ENCODE measurements at places on chromosomes 6 and 20.

DNA sequence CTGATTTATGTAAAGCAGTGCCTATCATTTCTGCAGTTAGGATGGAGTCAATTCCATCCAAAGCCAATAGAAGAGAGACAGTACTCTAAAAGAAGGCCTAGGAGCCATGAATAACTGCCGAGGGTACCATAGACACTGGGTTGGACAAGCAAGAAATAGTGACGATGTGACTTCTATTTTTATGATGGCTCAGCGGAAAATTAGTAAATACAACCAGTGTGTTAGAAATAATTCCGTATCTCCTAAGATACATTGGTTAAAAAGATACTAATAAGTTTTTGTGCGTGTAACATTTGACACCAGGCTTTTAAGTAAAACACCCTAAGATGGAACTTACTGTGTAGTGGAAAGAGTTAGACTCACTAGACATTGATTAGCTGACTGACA is 45.6 kb upstream of the MOXD1 start:
- DNase-seq, result no peak

GRCh38 chr6:118881440-118882313 is 12.3 kb upstream of the ASF1A start:
- peak; percentile 5 for DNase-seq

DNA sequence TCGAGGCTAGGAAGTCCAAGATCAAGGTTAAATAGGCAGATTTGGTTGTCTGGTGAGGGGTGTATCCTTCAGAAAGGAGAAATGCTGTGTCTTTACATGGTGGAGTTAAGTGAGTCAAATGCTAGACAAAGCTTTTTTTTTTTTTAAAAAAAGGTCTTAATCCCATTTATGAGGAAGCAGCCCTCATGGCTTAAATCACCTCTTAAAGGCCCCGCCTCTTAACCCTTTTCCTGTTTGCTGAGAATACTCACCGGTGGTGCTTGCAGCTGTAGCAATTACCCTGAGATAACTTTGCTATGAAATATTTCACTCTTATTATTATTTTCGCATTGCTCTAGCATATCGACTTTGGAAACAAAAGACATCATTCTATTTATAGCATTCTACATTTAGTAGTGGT is 30.8 kb downstream of the FBXO30 start:
- no peak for DNase-seq

DNA sequence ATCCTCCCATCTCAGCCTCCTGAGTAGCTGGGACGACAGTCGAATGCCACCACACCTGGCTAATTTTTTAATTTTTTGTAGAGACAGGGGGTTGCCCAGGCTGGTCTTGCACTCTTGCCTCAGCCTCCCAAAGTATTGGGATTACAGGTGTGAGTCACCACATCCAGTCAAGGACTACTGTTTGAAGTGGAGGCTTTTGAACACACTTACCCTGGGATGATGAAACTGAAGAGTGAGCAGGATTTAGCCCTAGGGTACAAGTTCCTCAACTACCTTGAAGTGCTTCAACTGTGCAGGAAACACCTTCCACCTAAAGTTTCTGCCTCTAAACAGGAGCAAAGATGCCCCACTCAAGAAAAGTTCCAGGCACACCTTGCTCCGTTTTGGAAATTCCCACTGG is 15.7 kb upstream of the PARD6B start:
- peak; percentile 42 for DNase-seq

GRCh38 chr6:128174724-128175123 is 273.9 kb upstream of the THEMIS start:
- peak; percentile 21 for DNase-seq

- DNase-seq, result peak; percentile 47
Measured at GRCh38 chr6:2102316-2102883, 143.0 kb downstream of the GMDS start.

DNA sequence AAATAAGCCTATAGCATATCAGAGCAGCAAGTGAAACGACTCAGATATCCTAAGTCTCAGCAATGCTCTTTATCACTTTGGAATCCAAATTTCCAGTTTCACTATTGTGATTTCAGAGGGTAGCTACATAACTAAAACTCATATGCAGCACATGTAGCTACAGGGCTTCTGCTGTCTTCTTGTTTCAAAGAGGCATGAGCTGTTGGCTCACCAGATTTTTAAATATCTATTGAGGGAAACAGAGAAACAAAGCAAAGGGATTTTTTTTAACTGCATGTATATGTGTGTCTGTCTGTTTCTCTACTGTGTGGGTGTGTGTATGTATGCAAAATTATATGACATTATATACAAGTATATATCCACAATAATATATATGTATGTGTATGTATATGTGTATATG is 258.4 kb downstream of the HDGFL1 start:
- no peak for DNase-seq

DNA sequence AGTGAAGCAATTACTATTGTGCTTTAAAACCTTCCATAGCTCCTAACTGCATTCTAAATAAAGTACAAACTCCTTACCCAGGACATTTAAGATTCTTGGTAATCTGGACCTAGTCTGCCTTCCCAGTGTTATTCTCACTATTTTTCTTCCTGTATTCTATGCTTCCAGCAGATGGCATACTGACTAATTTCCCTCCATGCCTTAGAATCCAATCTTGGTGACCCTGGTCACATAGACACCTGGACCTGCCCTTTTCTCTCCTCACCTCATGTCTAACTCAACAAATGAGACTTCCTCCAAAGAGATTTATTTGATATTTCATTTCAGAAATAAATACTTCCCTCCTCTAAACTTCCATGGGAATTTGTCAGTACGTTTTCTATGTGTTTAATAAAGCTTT is 25.8 kb downstream of the ROS1 start:
- DNase-seq, result peak; percentile 18

DNA sequence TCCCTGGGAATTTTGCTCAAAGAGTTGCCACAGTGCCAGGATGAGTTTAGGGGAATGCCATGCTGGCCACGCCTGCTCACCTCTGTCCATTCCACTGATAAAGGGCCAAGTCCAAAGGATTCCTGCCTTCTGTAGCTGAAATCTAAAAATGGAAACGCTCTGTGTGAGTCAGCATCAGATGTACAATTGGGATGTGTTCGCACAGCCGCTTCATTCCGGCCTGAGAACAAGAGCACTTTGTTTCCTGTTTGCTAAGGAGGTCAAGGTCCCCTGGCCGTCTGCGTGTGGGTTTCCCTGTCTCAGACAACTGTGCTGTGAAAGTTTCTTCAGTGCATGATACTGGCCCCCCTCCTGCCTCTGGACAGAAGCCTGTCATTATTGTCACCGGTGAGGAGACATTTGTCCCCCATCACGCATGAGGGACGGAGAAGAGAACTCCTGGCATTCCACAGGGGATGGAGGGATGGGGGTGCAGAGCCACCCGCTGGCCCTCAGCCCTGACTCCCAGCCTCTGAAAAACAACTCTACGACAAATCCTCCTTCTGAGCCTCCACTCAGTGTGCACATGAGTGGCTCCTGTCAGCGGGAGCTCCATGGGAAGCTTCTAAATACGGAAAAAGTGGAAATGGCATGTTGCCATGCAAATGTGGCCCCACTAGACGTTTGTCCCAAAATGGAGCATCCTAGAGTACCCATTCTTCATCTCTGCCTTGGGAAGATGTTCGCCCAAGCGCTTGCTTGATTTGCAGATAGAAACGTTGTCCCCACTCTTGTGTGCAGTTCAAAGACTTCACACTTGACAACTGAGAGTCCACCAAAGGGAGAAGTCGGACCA is 143.5 kb upstream of the AFDN start:
- peak; percentile 92 for DNase-seq

DNA sequence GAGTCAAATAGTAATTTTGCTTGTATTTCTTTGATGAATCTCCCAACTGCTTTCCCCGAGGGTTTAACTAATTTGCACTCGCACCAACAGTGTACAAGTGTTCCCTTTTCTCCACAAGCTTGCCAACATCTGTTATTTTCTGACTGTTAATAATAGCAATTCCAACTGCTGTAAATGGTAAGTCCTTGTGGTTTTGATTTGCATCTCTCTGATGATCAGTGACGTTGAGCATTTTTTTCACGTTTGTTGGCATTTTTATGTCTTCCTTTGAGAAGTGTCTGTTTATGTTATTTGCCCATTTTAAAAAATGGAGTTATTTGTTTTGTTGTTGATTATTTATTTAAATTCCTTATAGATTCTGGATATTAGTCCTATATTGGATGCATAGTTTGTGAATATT is 399.8 kb upstream of the MAN1A1 start:
- no peak for DNase-seq

DNA sequence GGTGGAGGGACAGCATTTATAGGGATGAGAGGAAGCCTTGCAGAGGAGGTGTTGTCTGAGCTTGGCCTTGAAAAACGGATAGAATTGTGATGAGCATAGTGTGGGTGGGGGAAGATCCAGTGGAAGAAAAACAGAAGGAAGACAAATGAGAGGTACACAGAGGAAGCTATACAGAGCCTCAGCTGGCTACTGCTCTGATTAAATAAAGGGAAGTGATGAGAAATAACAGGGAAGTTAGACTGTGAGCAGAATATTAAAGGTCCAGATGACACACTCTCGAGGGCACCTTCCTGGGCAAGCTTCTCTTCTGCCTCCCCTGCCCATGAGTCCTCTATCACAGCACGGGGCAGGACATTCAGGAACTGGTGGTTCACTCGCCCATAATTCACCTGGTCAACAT is 182.3 kb downstream of the KIF16B start:
- no peak for DNase-seq

GRCh38 chr20:51591871-51592270 is 49.4 kb upstream of the NFATC2 start:
- DNase-seq, result no peak

GRCh38 chr6:36277946-36278470 is 8.1 kb downstream of the PNPLA1 start:
- no peak for DNase-seq

GRCh38 chr20:23691675-23692074 is 2.8 kb upstream of the CST4 start:
- DNase-seq, result no peak

DNA sequence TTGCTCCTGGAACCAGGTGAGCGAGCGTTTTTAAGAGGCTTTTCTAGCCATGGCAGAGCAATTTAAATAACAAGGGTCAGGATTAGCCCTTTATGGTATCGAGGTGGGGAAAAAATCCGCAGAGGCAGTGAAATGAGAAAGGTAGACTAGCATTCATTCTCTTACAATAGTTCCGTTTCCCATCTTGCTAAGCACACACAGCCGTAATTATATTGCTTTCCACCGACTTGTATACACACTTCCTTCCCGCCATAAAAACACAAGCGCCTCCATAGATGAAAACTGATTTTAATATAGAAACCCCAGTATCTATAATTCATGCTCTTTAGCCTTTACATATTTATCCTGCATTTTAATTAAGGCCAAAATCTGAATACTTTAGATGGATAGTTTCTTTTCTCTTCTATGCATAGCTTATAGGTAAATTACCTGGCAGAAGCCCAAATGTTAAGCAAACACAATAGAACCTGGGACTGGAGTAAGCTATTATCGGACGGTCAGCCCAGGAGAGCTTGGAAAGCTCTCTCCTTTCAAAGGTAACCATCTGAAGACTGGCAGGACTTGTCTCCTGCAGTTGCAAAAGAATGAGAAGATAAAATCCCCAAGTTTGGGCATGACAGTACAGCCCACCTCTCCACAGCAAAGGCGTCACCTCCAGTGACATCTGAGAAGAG is 90.9 kb upstream of the MC3R start:
- DNase-seq, result no peak

- no peak for DNase-seq
Measured at GRCh38 chr20:20321134-20321533, 46.8 kb upstream of the INSM1 start.

DNA sequence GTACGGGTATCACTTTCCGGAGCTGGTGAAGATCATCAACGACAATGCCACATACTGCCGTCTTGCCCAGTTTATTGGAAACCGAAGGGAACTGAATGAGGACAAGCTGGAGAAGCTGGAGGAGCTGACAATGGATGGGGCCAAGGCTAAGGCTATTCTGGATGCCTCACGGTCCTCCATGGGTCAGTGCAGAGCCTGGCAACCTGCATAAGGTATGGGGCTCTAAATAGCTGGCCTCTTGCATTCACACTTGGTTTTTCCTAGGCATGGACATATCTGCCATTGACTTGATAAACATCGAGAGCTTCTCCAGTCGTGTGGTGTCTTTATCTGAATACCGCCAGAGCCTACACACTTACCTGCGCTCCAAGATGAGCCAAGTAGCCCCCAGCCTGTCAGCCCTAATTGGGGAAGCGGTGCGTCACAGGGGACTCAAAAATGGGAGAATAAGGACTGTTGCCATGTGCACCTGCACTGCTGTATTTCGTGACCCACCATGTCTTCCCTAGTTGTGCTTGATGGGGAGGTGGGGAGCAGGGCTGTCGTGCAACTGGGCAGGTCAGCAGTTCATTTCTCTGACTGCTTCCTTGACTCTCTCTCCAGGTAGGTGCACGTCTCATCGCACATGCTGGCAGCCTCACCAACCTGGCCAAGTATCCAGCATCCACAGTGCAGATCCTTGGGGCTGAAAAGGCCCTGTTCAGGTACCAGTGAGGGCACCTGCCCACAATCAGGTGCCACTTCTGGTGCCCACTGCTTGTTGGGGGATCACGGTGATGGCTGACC is 3.1 kb downstream of the NOP56 start:
- DNase-seq, result no peak

GRCh38 chr6:37669306-37669705 is 28.4 kb downstream of the MDGA1 start:
- peak; percentile 57 for DNase-seq

GRCh38 chr6:145012039-145012662 is 723.2 kb downstream of the EPM2A start:
- no peak for DNase-seq

DNA sequence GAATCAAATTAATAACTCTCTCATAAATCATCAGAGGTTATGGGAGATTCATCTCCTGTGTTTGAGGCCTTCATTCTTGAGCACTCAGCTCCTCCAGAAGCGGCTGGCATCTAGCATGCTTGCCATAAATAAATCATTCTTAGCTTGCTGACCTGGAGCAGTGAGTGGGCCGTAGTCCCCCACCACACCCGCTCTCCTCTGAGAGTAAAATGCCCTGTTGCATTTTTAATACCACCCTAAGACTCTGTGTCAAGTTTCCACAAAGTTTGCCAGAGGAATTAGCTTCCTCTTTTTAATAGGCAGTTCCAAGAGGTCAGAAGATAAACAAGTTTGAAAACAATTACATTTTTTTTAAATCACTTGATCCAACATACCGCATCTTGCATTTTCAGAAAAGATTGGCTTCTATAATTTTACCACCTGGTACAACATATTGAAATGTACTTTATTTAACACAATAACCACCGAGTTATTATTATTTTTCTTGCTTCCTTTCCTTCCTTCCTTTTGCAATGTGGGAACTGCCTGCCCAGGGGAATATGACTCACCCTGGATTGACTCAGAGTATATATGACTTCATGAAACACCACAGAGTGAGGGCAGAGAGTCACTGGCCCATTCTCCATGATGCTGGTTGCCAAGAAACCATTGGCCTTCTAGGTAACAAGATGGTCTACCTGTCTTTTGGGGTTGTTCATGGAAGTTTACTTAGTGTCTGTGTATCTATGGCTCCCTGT is 29.4 kb upstream of the CLIC5 start:
- peak; percentile 95 for DNase-seq

- no peak for DNase-seq
Measured at GRCh38 chr6:37861452-37861851, 41.9 kb downstream of the ZFAND3 start.

Data from renal cortical epithelial cell (primary cell).